ENCODE measurements at places on chromosomes 16 and 17.

DNA sequence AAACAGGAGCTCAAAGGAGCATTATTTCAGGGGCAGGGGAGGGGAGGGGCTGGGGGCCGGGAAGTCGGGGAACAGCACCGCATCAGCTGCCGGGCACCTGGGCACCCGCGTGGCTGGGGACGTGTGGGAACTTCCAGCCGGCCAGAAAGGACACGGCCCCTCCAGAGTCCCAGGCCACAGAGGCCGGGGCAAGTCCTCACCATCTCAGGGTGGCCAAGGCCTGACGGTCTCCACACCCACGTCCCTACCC is 1.1 kb downstream of the PGAP6 start:
- DNase-seq, result no peak

DNA sequence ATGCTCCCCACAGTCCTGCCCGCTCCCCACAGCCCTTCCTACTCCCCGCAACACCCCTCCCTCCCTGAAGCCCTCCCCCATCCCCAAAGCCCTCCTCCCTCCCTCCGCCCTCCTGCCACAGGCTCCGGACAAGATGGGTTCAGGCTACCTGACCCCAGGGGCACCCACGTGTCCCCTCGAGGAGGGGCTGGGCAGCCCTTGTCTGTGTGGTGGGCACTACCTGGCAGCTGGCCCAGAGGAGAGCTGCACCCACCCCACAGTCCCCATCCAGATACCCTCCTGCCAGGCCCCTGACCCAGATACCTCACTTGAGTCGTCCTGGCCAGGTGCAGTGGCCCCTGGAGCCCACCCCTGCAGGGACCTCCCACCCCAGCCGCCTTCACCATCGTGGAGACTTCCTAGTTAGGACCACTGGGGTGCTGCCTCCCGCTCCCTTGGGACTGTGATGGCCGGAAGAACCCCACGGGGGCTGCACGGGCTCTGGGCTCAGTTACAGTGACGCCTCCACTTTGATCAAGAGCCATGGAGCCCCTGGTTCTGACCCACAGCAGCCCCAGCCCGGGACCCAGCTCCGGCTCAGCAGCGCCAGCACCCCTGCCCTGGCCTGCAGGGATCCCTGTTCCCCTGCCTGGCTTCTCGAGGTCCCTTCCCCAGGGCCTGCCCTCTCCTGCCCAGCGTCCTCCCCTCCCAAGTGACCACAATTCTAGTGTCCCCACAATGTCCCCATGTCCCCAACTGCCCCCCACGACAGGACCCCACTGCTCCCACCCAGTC is 806 bp downstream of the PERCC1 start:
- DNase-seq, result no peak

- DNase-seq, result no peak
Observed at GRCh38 chr16:64470916-64471315, 650.9 kb downstream of the CDH11 start.

DNA sequence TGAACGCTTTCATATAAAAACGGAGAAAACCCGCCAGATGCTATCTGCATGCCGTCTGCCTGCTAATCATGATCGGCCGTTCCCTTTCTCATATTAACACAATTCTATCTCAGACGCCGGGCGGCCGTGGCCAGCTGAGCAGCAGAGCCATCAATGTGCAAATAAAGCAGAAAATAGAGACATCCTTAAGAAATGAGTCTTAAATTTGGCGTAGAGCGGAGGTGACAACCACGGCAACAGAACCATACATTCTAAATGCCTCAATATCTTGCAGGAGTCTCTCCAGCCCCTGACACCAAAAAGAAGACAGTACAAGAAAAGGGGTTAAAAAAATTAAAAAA is 2.7 kb upstream of the IRX5 start:
- peak; percentile 49 for DNase-seq

DNA sequence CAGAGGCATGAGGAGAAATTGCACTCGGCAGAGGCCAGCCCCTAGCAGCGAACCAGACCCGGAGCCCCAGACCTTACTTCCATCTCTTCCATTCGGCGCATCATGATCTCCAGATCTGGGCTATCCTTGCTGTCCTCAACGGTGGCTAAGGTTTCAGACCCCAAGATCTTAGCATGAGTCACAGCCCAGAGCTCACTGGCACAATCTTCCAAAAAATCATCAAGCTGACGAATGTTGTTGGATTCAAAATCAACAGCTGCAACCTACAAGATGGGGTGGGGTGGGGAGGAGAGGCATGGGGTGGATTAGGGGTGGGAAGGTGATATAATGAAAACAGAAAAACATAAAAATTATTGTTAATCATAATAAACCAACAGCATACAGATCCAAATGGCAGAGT is 39.7 kb upstream of the PITPNM3 start:
- DNase-seq, result no peak

GRCh38 chr17:71455219-71455618 is 665.6 kb upstream of the SOX9 start:
- DNase-seq, result no peak

GRCh38 chr17:59512844-59513385 is 52.5 kb upstream of the DHX40 start:
- no peak for DNase-seq

DNA sequence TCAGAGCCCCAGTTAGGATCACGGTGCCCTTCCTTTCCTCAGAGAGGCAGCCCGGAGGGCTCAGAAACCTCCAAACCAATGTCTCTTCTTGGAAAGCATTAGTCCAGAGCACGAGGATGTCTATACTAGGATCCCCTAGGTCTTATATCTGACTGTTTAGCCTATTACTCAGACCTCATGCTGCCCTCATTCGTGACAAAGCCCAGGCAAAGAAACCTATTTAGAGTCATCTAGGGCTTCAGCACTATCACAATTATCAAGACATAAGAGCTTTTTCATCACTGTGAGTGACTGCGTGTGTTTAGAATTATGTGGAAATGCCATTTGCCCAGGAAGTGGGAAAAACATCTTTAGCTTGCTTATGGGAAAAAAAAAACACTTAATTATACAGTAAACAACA is 159.8 kb upstream of the NOL11 start:
- DNase-seq, result no peak

DNA sequence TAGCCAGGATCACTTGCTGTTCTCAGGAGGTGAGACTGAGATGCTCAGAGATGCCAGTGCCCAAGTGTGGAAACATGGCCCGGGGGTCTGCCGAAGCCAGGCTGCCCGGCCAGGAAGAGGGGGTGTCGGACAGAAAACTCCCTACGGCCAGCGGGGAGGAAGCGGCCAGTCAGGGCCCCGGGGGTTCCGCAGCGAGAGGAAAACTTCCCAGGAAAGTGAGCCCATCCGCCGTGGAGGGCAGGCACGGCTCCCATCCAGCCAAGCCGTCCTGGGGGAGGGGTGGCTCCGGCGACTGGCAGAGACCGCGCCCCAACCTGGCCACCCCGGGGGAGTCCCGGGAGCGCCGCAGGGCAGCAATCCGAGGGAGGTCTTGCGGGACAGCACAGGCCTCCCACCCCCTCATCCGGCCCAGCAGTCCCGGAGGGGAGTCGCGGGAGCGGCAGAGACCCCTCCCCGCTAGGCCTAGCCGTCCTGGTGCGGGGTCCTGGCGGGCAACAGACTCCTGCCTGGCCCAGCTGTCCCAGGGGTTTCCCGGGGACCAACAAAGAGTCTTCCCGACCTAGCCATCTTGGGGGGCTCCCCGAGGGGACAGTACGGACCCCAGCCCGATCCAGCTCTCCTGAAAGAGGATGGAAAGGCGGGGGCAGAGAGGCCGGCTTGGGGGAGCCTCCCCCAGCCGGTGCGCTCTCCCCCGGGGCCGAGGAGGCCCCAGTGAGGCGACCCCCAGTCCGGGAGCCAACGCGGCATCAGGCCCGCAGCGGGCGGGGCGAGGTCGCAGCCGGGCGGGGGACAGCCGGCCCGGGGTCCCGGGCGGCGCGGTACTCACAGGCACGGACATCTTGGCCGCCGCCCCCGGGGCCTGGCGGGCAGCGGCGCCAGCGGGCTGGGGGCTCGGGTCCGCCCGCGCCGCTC is 13.8 kb upstream of the BCAR1 start:
- DNase-seq, result no peak

GRCh38 chr16:48556243-48556912 is 53.6 kb downstream of the N4BP1 start:
- no peak for DNase-seq

GRCh38 chr17:35727635-35728034 is 3.8 kb upstream of the RASL10B start:
- DNase-seq, result no peak

DNA sequence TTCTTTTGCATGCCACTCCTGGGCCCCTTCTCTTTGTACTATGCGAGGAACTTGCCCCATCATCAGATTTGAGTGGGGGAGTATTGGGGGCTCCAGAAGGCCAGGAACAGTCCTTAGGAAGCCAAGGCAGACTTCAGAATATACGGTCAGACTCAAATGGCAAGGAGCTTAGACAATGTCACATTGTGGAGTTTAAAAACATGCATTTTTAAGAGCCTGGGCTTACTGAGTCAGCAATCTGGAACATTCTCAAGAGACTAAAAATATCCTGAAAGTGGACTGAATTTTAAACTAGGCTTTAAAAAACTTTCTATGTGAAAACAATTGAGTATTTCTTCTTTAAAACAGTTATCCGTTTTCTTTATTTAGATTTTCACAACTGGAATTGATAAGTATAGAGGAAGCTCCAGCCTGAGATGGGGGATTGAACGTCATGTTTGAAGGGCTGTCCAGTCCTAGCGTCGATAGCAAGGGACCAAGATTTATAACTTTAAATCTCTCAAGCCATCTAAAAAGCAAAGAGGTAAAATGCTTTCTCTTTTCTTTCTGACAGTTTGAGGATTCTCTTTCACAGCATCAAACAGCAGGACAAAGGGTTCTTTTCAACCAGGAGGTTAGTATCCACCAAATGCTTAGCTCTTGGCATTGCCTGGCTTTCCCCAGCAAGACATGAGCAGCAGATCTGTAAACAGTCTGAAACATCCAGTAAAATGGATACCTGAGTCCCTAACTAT is 45.8 kb upstream of the CDRT4 start:
- no peak for DNase-seq

DNA sequence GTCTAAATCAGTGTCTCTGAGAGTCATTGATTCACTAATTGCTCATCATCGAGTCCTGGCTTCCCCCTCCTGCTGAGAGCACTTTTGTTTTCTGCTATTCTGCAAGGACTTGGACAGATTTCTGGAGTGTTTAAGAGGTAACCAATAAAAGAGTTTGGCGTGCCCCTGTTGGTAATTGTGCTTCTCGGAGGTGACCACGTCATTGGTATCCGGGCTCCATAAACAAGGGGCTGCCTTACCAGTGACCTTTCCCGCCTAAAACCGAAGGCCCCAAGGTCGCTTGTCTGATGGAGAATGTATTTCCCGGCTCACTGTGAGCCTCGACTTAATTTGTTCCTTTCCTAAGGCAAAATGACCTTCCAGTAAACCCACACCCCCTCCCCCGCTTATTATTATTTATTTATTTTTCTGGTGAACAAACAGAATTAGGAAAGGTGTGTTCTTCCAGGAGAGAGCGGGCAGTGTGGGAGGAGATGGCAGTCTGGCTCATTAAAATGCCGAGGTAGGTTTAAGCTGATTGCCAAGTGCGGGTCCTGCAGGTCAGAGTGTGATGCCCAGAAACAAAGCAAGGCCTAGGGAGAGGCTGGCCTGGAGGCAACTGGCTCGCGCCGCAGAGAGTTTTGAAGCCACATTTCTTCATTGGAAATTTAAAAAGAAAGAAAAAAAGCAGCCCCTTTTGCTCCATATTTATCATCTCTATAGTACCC is 30.2 kb downstream of the MSI2 start:
- DNase-seq, result no peak

GRCh38 chr16:425740-426114 is 278 bp downstream of the RAB11FIP3 start:
- DNase-seq, result no peak

DNA sequence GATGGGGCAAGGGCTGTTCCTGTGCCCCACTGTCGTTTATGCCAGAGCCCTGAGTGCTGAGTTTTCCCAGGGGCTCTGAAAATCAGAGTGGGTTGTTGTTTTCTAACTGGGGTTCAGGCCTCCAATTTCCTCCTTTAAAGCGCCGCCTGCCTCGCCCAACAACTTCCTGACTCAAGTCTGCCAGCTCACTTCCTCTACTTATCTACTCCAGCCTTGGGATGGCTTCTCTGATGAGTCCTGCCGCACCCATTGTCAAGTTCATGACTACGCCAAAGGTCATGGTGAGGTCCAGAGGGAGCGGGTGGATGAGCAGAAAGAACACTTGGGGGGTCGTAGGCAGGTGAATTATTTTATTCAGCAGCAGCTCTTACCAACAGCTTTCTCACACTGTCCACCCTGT is 104.7 kb downstream of the UTP18 start:
- DNase-seq, result no peak

GRCh38 chr17:72930031-72930430 is 162.5 kb downstream of the SLC39A11 start:
- no peak for DNase-seq

GRCh38 chr17:71441098-71441497 is 679.7 kb upstream of the SOX9 start:
- DNase-seq, result peak; percentile 94

- DNase-seq, result peak; percentile 37
Observed at GRCh38 chr16:68823401-68824135, 19.8 kb upstream of the TANGO6 start.

GRCh38 chr16:69193855-69194254 is 6.9 kb downstream of the SNTB2 start:
- no peak for DNase-seq

- no peak for DNase-seq
Observed at GRCh38 chr16:87664792-87665191, 62.5 kb downstream of the JPH3 start.

- DNase-seq, result no peak
Observed at GRCh38 chr17:74125156-74125555, 78.3 kb upstream of the RPL38 start.

DNA sequence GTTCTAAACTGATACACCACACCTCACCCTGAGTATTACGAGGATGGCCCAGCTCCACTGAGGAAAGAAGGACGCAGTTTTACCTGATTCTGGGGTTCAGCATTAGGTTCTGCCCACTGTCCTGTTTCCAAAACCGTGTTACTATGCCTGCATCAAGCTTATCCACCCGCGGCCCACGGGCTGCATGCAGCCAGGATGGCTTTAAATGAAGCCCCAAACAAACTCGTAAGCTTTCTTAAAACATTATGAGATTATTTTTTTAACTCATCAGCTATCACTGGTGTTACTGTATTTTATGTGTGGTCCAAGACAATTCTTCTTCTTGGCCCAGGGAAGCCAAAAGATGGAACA is 4.0 kb upstream of the CD300LG start:
- no peak for DNase-seq

GRCh38 chr17:15883617-15884111 is 61.3 kb upstream of the ADORA2B start:
- DNase-seq, result peak; percentile 93

GRCh38 chr17:29495011-29495410 is 71.8 kb downstream of the ABHD15 start:
- peak; percentile 44 for DNase-seq

DNA sequence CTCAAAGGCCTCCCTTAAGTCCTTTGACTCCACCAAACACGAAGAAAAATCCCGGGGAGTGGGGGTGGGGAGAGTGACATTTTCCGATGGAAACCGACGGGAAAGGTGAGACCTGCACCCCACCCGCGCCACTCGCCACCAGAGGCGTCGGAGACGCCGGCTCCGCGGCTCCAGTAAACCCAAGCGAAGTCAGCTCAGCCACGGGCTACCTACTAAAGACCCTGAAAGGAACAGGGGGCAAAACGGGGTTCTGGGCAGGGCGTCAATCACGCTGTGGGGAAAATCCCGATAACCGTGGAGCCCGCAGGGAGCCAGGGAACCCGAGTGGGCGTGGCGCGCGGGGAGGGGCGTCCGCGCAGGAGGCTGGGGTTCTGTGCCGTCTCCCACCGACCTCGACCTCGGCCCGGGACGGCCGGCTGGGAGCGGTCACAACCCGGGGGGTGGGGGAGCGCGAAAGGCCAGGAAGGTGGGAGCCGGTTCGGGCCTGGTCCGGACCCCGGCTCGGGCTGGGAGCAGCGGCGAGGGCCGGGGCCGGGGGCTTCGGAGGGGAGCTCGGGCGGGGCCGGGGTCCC is 565 bp downstream of the WDR45B start:
- peak; percentile 24 for DNase-seq
